ENCODE measurements at places on chromosomes 2 and 18. TPM values are rescaled to one million over a fixed set of nuclear protein-coding genes. Genes with fewer than 3 reads are reported as not detected.

- DNase-seq, result peak; percentile 28
- no peak overlapping the region for H3K27ac ChIP-seq
- H3K4me3 ChIP-seq, result no peak overlapping the region
- H3K36me3 ChIP-seq, result no peaks in the 10 kb centered on the region
- H3K4me1 ChIP-seq, result peaks cover 4% of the 10 kb centered on the region
- H3K27me3 ChIP-seq, result no peaks in the 10 kb centered on the region
These were observed 29.1 kb upstream of the SLC38A11 start for GRCh38 chr2:164984428-164984827.

DNA sequence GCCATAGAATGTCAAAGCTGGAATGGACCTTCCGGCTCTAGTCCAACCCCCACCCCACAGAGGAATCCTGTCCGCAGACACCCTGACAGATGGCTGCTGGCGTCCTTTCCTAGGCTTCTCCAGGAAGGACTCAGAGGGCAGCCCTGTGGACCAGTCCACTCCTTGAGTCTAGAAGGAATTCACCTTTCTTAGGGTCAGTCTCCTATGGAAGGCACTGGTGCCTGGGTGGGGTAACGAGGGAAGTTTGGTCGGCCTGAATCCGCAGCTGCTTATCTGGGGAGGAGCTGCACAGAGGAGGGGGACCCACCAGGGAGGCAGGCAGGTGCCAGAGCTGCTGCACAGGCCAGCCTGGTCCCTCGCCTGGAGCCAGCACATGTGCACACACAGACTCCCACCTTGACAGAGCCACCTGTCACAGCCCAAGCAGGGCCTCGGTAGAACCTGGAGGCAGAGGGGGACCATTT, 2.5 kb downstream of the DNMT3A start:
- H3K27me3 ChIP-seq, result no peaks in the 10 kb centered on the region
- peaks cover 8% of the 10 kb centered on the region for H3K4me1 ChIP-seq
- H3K36me3 ChIP-seq, result no peaks in the 10 kb centered on the region
- no peak for DNase-seq
- H3K27ac ChIP-seq, result no peak overlapping the region

FZD7 gene
- 62.4 TPM for total RNA-seq

DNA sequence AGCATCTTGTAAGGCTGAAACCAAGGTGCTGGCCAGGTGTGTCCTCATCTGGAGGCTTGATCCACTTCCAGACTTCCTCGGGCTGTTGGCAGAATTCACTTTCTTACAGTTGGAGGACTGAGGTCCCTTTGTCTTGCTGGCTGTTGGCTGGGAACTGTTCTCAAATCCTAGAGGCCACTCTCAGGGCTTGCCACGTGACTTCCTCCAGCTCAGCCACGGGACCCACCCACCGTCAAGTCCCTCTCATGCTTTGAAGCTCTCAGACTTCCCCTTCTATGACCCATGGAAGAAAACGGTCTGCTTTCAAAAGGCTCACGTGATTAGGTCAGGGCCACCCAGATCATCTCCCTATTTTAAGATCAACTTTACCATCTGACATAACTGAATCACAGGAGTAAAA, 77.1 kb downstream of the SMAD4 start:
- no peak overlapping the region for H3K27ac ChIP-seq
- DNase-seq, result no peak
- H3K27me3 ChIP-seq, result no peaks in the 10 kb centered on the region
- no peaks in the 10 kb centered on the region for H3K36me3 ChIP-seq
- H3K4me3 ChIP-seq, result no peak overlapping the region

COL4A3 gene
- total RNA-seq, result not detected

NOL4 gene
- total RNA-seq, result not detected

EFEMP1 gene
- total RNA-seq, result 164 TPM

VWA3B gene
- total RNA-seq, result not detected

NCKAP5 gene
- 3.9 TPM for total RNA-seq

TLX2 gene
- total RNA-seq, result not detected

- no peak overlapping the region for H3K4me3 ChIP-seq
- H3K36me3 ChIP-seq, result no peaks in the 10 kb centered on the region
- DNase-seq, result peak; percentile 37
- peaks cover 10% of the 10 kb centered on the region for H3K4me1 ChIP-seq
- no peaks in the 10 kb centered on the region for H3K27me3 ChIP-seq
These were observed 53.7 kb downstream of the EHD3 start for GRCh38 chr2:31287654-31288053.

GRCh38 chr2:30503007-30503694, 56.1 kb downstream of the LCLAT1 start:
- H3K27me3 ChIP-seq, result no peaks in the 10 kb centered on the region
- peaks cover 7% of the 10 kb centered on the region for H3K4me1 ChIP-seq
- peaks cover 4% of the 10 kb centered on the region for H3K36me3 ChIP-seq
- H3K27ac ChIP-seq, result no peak overlapping the region
- no peak overlapping the region for H3K4me3 ChIP-seq

DNA sequence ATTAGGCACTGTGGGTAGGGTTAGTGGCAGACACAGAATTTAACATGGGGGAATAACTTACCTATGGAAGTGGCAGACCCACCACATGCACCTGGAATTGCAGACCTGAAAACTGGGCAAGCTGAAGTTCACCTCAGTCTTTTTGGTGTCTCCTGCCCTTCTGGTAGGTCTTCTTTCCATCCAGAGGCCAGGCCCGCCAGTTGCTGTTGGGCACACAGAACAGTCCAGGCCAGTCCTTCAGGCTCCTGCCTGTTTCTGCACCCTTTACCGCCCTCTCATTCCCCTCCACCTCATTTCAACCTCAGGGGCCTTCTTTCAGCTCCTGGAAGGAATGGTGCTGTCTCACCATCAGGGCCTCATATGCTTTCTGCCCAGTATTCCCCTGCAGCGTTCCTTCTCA, 358.9 kb upstream of the ETAA1 start:
- H3K4me3 ChIP-seq, result no peak overlapping the region
- H3K36me3 ChIP-seq, result no peaks in the 10 kb centered on the region
- H3K4me1 ChIP-seq, result peaks cover 9% of the 10 kb centered on the region
- H3K27me3 ChIP-seq, result no peaks in the 10 kb centered on the region
- H3K27ac ChIP-seq, result no peak overlapping the region

DNA sequence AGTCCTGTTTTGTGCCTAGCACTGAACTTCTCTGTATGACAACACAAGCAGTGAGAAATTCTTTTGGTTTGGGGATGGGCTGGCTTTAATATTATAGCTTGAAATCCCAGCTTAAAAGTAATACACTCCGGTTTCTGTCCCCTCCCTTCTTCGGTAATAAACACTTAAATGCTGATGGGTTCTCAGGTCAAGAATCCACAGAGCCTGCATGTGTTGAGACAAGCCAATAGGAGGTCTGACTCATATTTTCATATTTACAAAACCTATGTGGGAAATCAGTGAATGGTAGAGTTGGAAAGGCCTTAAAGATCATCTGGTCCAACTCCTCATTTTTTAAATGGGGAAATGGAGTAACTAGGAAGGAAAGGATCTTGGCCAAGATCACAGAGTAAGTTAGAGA, 47.5 kb downstream of the VSNL1 start:
- no peaks in the 10 kb centered on the region for H3K4me1 ChIP-seq
- H3K27me3 ChIP-seq, result peaks cover 2% of the 10 kb centered on the region
- DNase-seq, result no peak
- H3K36me3 ChIP-seq, result no peaks in the 10 kb centered on the region
- H3K27ac ChIP-seq, result no peak overlapping the region

RRM2 gene
- total RNA-seq, result 53.6 TPM

CDH20 gene
- not detected for total RNA-seq

DNA sequence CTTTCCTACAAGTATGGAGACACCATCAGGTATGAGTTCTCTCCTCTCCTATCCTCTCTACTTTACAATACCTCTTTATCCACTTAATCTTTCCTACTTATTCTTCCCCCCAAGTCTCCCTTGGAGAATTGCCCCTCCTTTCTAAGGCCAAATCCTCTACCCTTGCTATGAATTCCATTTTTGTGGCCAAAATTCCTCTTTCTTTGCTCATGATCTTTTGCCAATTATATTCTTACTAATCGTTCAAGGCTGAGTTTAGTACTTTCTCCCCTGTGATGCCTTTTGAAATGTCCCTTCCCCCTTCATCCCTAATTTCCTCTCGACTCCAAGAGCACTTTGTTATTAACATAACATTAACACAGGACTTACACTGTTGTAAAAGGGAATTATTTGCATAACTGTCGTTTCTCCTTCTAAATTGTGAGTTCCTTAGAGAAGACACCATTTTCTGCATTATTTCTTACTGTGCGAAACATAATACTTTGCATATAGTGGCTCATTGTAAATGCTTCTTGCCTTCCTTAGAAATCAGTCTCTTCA, 133.4 kb downstream of the KCTD1 start:
- H3K4me3 ChIP-seq, result no peak overlapping the region
- H3K36me3 ChIP-seq, result no peaks in the 10 kb centered on the region
- peaks cover 2% of the 10 kb centered on the region for H3K27me3 ChIP-seq
- no peak overlapping the region for H3K27ac ChIP-seq
- DNase-seq, result no peak

RAB6C gene
- not detected for total RNA-seq

DNA sequence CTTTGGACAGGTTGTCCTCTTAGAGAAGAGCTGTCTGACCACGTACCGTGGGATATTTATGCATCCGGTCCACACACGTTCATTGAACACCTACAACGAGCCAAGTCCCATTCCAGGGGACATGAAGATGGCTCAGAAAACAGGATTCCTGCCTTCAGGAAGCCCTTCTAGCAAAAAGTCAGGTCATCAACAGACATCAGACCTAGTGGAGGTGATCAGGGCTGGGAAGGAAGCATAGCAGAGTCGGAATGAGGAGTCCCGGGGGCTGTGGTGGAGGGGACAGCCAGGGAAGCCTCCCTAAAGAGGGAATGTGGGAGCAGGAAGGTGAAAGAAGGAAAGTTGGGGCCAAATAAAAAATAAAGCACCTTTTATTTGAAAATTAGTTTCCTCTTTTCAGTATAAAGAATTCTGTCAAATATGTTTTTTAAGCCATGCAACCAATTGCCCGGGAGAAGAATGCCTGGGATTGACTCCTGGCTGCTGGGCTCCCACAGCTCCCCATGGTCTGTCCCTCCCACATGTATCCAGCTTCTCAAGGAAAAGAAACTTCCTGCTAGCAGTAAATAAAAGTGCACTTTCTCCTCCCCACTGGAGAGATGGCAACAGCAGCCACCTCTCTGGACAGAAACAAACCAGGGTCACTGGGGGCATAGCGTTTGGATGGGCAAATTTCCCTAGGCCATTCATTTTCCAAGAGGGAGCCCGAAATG, 144.8 kb downstream of the SMAD7 start:
- H3K4me1 ChIP-seq, result peaks cover 6% of the 10 kb centered on the region
- DNase-seq, result no peak
- H3K36me3 ChIP-seq, result peaks cover 38% of the 10 kb centered on the region
- H3K27me3 ChIP-seq, result no peaks in the 10 kb centered on the region

ANKRD29 gene
- total RNA-seq, result 0.18 TPM

- DNase-seq, result no peak
- no peaks in the 10 kb centered on the region for H3K36me3 ChIP-seq
- no peaks in the 10 kb centered on the region for H3K27me3 ChIP-seq
- H3K4me1 ChIP-seq, result peaks cover 19% of the 10 kb centered on the region
- no peak overlapping the region for H3K4me3 ChIP-seq
These were observed 12.6 kb downstream of the AGAP1 start for GRCh38 chr2:235506291-235506996.

GRCh38 chr2:36403675-36404230, 48.2 kb downstream of the CRIM1 start:
- peaks cover 12% of the 10 kb centered on the region for H3K36me3 ChIP-seq
- no peak overlapping the region for H3K4me3 ChIP-seq
- H3K27ac ChIP-seq, result no peak overlapping the region
- no peaks in the 10 kb centered on the region for H3K27me3 ChIP-seq
- peaks cover 35% of the 10 kb centered on the region for H3K4me1 ChIP-seq
- DNase-seq, result peak; percentile 84

CD28 gene
- not detected for total RNA-seq

DNA sequence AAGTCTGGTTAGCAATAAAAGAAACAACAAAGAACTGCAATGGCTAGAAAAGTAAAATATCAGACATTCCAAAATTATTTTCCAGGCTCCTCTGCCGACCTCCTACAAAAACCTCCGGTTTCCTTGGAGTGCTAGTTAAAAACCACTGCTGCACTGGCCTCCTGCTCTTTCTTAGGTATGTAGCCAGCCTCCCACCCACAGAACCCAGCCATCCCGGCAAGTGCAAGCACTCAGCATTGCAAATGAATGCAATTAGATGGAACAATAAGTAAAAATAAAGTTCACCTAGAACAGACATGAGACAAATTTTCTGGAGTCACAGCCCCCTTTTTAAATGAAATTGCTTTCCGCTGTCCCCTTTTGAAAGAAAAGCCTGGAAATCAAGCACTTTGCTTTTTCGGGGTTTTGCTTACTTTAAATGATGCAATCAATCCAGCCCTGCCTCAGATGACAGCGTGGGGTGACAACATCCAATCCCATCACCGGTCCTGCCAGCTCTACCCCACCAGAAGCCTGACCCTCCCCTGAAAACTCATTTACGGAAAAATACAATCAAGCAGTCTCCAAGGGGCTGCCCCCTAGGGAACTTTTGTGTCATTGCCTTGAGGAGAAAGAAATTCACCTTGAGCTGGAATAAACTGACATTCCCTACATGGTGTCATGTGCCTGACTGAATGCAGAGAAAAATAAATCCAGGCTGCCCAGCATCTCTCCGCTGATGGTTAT, 199.8 kb downstream of the EPHA4 start:
- no peak overlapping the region for H3K4me3 ChIP-seq
- peaks cover 3% of the 10 kb centered on the region for H3K27me3 ChIP-seq
- H3K36me3 ChIP-seq, result no peaks in the 10 kb centered on the region
- no peak overlapping the region for H3K27ac ChIP-seq

DNA sequence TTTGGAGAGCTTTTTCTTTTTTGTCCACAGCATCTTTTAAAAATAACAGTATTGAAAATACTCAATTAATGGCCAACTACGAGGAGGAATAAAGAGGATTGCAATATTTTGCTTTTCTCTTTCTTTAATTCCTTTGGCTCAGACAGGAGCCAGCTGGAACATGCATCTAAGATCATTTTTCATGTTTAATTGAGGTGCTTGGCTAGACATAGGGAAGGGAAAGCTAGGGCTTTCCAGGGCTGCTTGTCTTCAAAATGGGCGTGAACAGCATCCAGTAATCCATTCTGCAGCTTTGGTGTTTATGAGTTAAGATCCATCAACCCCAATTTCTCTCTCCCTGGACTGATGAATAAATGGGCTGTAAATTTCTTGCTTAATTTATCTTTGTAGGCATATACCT, 323.0 kb downstream of the PTPRM start:
- H3K4me1 ChIP-seq, result peaks cover 3% of the 10 kb centered on the region
- H3K36me3 ChIP-seq, result 0 out of 2 replicates have a peak, but pooled peaks cover 1% of the 10 kb centered on the region
- H3K4me3 ChIP-seq, result no peak overlapping the region
- H3K27ac ChIP-seq, result no peak overlapping the region
- DNase-seq, result no peak
- no peaks in the 10 kb centered on the region for H3K27me3 ChIP-seq

WDPCP gene
- total RNA-seq, result 10.2 TPM

POTEJ gene
- not detected for total RNA-seq

ASB18 gene
- not detected for total RNA-seq

- peak; percentile 94 for DNase-seq
- no peaks in the 10 kb centered on the region for H3K36me3 ChIP-seq
- no peaks in the 10 kb centered on the region for H3K27me3 ChIP-seq
- H3K4me1 ChIP-seq, result peaks cover 19% of the 10 kb centered on the region
These were observed 13.1 kb downstream of the GNLY start for GRCh38 chr2:85707304-85707703.

MDH1B gene
- total RNA-seq, result 0.54 TPM
